ENCODE measurements at places on chromosomes 2 and 18. TPM values are rescaled to one million over a fixed set of nuclear protein-coding genes. Genes with fewer than 3 reads are reported as not detected.

DNA sequence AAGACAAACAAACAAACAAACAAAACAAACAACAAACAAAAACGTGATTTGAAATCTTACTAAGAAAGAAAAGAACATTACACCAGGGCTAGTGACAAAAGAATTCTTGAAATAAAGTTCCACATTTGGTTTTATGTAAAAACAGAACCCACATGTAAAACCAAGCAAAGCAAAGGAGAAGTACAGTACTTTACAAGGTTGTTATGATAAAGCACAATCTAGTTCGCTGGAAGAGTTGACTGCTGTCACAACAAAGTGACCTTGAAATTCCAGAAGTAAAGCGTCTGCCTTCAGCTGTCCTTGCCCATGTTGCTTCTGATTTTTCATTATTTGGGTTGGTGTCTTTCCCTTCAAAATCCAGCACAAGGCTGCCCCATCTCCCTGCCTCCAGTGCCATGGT is 94.8 kb upstream of the CYRIA start:
- no peaks in the 10 kb centered on the region for H3K27me3 ChIP-seq
- H3K27ac ChIP-seq, result no peak overlapping the region
- no peak overlapping the region for H3K4me3 ChIP-seq
- DNase-seq, result no peak
- H3K36me3 ChIP-seq, result no peaks in the 10 kb centered on the region

GRCh38 chr2:58228299-58228698 is 12.8 kb downstream of the FANCL start:
- no peak for DNase-seq
- no peaks in the 10 kb centered on the region for H3K27me3 ChIP-seq
- H3K4me3 ChIP-seq, result no peak overlapping the region
- no peak overlapping the region for H3K27ac ChIP-seq
- H3K4me1 ChIP-seq, result no peaks in the 10 kb centered on the region

Gene RIT2
- total RNA-seq, result not detected

Gene SLC38A11
- total RNA-seq, result not detected

DNA sequence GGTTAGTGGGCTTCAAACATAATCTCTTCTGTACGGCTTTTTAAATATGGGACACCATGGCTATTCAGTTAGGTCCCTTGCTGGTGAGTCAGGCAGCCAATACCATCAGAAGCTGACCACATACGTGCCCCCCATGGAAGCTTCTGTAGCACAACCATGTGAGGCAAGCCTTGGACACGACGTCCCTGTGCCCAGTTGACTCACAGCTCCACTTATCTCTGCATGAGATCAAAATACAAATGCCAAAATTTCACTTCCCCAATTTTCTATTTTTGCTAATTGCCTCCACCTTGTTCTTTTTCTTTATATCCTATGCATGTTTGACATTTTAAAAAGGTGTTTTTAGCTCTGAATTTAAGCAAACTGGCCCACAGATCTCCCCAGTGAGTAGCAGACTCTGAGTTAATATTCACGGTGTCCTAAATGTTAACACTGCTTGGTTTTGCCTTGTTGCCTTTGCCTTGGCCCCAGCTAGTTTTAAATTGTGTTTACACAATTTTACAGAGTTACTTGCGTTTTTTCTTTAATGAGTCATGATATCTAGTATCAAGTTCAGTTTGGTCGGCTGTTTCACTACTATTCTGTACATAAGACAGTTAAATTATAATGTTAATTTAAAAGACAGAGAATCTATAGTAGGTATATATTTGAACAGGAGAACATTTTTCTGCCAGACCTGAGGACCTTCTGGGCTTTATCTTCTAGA is 77.5 kb downstream of the CDCA7 start:
- no peak for DNase-seq
- H3K27me3 ChIP-seq, result no peaks in the 10 kb centered on the region
- peaks cover 9% of the 10 kb centered on the region for H3K4me1 ChIP-seq
- no peaks in the 10 kb centered on the region for H3K36me3 ChIP-seq
- H3K4me3 ChIP-seq, result no peak overlapping the region
- no peak overlapping the region for H3K27ac ChIP-seq

Gene RELCH
- 8.4 TPM for total RNA-seq

Gene RNF144A
- 16.2 TPM for total RNA-seq

Gene ANKRD53
- 2.0 TPM for total RNA-seq

- peak; percentile 44 for DNase-seq
- H3K4me3 ChIP-seq, result peak within 1 kb of the TSS; percentile 48
- peaks cover 17% of the 10 kb centered on the region for H3K4me1 ChIP-seq
- no peak within 1 kb of the TSS for H3K27ac ChIP-seq
- H3K36me3 ChIP-seq, result no peaks in the 10 kb centered on the region
Observed at GRCh38 chr2:148874868-148875341, at the start of gene KIF5C. Gene KIF5C (plus strand): TSS chr2:148875227. CDS start chr2:148875618, 391 bp downstream.

Gene STARD6
- total RNA-seq, result not detected

DNA sequence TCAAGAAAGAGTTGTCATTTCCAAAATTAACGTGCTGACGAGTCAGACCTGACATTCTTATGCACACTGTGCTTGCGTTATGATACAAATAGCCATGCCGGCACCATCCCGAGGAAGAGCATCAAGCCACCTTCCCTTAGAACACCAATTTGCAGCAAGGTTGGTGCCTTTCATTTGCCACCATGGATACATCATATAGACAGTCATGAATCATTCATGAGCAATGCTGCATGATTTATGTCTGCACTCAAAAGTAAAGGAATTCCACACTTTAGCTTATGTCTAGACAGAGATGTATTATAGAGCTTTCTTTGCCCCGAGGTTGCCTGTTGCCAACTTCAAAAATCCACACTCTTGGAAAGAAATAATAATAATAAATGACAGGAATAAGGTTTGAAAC is 166.9 kb downstream of the VWC2L start:
- H3K27me3 ChIP-seq, result no peaks in the 10 kb centered on the region
- H3K36me3 ChIP-seq, result no peaks in the 10 kb centered on the region
- H3K27ac ChIP-seq, result no peak overlapping the region
- no peaks in the 10 kb centered on the region for H3K4me1 ChIP-seq
- DNase-seq, result no peak
- H3K4me3 ChIP-seq, result no peak overlapping the region

Gene IL1R2
- 13.1 TPM for total RNA-seq

Gene TGFA
- total RNA-seq, result 0.26 TPM

DNA sequence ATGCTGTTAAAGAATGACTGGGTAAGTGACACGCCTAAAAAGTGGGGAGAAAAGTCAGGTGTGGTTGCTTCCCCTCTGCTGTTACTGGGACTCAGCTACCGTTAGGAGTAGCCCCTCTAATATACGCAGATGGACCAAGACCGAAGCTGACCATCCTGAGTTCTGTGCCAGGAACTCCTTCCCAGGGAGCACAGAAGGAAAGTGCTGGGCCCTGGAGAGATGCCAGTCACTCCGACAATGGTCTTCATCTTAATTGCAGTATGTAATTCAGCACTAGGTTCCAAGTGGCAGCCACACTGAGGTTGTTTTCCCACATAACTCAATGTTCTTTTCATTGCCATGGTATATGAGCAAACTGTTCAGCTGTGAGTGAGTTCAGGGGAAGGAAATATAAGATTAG is 19.6 kb upstream of the TMEM200C start:
- DNase-seq, result no peak
- H3K36me3 ChIP-seq, result no peaks in the 10 kb centered on the region
- H3K4me3 ChIP-seq, result no peak overlapping the region
- no peak overlapping the region for H3K27ac ChIP-seq
- no peaks in the 10 kb centered on the region for H3K27me3 ChIP-seq
- no peaks in the 10 kb centered on the region for H3K4me1 ChIP-seq

Gene DSG1
- total RNA-seq, result not detected
